ENCODE measurements at places on chromosomes 7 and 10. TPM values are rescaled to one million over a fixed set of nuclear protein-coding genes. Genes with fewer than 3 reads are reported as not detected.
A peak's percentile ranks its signal among the peaks of the same experiment; 100 is the strongest.

GRCh38 chr10:77404810-77405209 lies 232.8 kb downstream of the KCNMA1 start:
- H3K36me3 ChIP-seq = no peaks in the 10 kb centered on the region
- H3K4me1 ChIP-seq = no peaks in the 10 kb centered on the region
- DNase-seq = no peak
- H3K27ac ChIP-seq = no peak overlapping the region
- no peak overlapping the region for H3K4me3 ChIP-seq
- H3K27me3 ChIP-seq = peaks cover 84% of the 10 kb centered on the region

GRCh38 chr7:46558482-46559193 lies 637.6 kb upstream of the IGFBP3 start:
- H3K27me3 ChIP-seq = no peaks in the 10 kb centered on the region
- H3K27ac ChIP-seq = no peak overlapping the region
- H3K36me3 ChIP-seq = no peaks in the 10 kb centered on the region

Gene CDC14C
- not detected for total RNA-seq

GRCh38 chr7:108627476-108628051 lies 57.9 kb downstream of the DNAJB9 start:
- peaks cover 11% of the 10 kb centered on the region for H3K4me1 ChIP-seq
- H3K27ac ChIP-seq = no peak overlapping the region
- H3K4me3 ChIP-seq = no peak overlapping the region
- no peak for DNase-seq

DNA sequence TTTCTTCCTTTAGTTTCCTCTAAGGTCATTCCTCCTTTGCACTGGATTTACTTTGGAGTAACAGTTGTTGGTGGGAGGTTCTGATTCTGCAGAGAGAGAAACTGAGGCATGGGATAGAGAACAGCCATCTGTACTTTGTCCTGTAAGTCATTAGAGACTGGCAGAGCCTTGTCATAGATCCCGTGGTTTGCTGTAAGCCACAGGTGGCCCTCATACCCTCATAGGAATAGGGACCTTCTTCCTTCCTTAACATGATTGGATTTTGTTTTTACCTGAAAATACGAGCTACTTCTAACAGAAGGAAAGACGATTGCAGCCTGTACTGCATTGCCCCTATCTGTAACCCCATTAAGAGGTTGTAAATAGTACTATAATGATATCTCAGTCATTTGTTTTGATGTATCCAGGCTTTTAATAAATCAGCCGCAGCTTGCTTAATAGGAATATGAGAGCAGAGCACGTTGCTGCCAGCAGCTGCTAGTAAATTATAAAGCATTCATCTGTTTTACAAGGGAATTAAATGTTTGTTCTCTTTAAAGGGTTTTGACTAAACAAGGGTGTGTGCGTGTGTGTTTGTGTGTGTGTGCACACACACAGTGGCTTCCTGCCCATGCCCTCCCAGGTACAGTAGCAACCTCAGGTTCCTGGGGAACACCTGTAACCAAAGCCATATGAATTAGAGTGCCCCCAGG lies 249.8 kb downstream of the AUTS2 start:
- H3K36me3 ChIP-seq = no peaks in the 10 kb centered on the region
- H3K27ac ChIP-seq = no peak overlapping the region

Gene ACTR3C
- total RNA-seq = 5.1 TPM

DNA sequence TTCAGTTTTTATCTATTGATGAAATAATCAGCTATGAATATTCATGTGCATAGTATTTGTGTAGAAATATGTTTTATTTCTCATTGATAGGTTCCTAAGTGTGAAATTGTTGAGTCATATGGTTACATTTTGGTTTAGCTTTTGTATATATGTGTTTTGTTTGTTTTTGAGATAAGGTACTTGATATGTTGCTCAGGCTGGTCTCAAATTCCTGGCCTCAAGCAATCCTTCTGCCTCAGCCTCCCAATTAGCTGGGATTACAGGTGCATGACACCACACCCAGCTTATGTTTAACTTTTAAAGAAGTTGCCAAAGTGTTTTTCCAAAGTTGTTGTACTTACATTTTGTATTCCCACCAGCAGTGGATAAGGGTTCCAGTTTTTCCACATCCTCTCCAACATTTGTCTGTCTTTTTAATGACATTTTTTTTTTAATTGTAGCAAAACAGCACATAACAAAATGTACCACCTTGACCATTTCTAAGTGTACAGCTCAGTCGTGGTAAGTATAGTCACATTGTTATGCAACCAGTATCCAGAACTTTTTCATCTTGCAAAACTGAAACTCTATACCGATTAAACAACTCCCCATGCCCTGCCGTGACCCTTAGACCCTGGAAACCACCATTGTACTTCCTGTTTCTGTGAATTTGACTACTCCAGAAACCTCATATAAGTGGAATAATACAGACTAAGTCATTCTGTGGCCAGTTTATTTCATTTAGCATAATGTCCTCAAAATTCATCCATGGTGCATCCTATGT lies 12.6 kb upstream of the UBE2D1 start:
- no peak overlapping the region for H3K27ac ChIP-seq
- H3K4me1 ChIP-seq = no peaks in the 10 kb centered on the region

DNA sequence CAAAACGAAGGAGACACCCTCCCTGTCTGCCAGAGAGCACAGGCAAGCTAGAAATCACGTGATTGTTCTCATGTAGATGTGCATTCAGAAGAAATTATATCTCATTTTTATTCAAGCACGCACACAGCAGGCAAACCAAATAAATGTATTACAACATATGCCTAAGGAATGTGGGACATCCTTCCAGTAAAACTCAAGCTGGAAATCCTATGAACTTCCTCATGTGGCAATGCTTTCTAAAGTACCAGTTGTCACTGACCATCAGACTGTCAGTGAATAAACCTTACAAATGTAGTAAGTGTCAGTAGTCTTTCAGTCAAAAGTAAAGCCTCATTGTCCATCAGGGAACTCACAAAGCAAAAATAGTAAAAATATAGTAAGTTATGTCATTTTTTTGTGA lies 350.1 kb upstream of the POM121L12 start:
- no peak overlapping the region for H3K27ac ChIP-seq
- no peak for DNase-seq
- no peak overlapping the region for H3K4me3 ChIP-seq
- H3K27me3 ChIP-seq = no peaks in the 10 kb centered on the region

DNA sequence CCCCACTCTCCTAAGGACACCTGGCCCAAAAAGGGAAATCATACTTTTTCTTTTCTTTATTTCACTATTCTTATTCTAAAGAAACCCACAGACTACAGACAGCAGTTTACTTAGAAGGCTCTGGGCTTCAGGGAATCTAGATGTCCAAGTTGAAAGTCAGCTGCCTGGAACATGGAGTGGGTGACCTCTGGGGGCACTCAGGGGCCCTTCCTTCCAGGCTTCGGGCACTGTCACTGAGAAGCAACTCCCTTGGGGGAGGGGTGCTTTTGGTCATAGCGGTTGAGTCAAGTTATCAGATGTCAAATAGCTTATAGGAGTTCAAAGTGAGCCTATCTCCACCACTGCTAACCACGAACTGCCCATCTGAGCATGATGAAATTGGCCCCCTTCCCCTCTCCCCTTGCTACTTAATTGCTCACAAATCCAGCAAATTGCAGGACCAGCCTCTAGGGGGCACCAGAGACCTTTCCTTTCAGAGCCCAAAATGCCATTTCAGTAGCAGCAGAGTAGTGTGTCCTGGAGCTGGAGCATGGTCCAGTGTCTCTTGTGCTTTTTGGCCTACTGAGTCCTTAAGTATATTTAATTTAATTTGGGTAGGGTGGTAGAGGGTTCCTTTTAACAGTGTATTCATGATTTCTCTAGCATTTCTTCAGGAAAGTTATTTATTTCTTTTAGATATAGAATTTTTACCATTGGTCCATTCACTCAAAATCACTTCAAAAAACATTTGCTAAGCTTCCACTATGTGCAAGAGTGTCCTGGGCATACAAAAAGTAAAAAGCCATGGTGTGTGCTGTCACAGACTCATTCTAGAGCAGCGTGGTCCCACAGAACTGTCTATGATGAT lies 463.8 kb downstream of the KCNMA1 start:
- DNase-seq = peak; percentile 60
- H3K36me3 ChIP-seq = no peaks in the 10 kb centered on the region
- no peaks in the 10 kb centered on the region for H3K4me1 ChIP-seq
- no peak overlapping the region for H3K4me3 ChIP-seq
- peaks cover 62% of the 10 kb centered on the region for H3K27me3 ChIP-seq
- no peak overlapping the region for H3K27ac ChIP-seq

Gene CPEB3
- total RNA-seq = 13.6 TPM

Gene SPDYE11
- total RNA-seq = not detected

DNA sequence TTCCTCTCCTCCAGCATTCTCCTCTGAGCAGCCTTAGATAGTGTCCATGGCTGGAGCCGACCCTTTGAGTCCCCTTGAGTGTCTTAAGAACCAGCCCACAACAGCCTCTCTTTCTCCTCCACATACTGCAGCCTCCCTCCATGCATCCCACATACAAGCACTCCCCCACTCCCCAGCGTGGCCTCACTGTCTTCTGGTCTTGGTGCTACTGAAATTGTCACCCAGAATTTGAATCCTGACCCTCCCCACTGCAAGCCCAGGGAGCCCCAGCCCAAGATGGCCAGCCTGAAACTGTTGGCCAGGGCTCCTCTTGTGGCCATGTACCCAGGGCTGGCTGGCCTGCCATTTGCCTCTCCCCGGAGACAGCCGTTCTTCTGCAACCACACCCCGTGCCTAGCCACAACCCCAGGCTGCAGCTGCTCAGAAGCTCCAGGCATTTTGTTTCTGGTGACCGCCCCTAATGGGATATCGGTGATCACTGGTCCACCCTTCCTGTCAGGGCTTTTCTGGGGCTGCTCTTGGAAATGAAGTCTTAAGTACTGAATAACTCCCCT lies 18.8 kb upstream of the SH2D4B start:
- H3K27me3 ChIP-seq = no peaks in the 10 kb centered on the region
- DNase-seq = peak; percentile 43
- peaks cover 73% of the 10 kb centered on the region for H3K4me1 ChIP-seq
- H3K4me3 ChIP-seq = peak overlapping the region; percentile 17
- H3K27ac ChIP-seq = peak overlapping the region; percentile 82

Gene CDNF
- 1.5 TPM for total RNA-seq

DNA sequence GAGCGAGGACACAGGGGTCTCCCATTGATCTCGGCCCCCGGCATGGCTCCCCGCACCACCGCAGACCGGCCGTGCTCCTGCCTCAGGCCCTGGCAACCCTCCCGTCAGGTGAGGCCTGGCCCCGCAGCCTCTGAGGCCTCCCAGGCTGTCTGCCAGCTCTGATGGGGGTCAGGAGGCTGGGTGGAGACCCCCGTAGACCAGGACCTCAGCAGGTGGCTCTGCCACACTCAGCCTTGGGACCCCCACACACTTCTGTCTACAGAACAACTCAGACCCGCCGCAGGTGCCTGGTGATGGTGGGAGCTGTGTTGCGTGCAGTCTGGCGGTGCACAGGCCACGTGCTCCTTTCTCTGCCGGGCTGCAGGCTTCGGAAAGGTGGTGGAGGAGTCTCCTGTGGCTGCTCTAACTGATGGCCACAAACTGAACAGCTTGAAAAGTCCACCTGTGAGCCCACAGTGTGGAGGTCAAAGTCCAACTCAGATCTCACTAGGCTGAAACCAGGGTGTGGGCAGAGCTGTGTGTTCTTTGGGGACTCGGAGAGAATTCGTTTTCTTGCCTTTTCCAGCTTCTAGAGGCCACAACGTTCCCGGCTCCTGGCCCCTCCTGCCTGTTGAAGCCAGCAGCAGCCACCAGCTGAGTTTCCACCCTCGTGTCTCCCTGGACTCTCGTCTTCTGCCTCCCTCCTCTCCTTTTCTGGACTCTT lies 62.5 kb downstream of the PWWP2B start:
- DNase-seq = no peak
- no peaks in the 10 kb centered on the region for H3K36me3 ChIP-seq
- H3K27ac ChIP-seq = no peak overlapping the region
- peaks cover 22% of the 10 kb centered on the region for H3K27me3 ChIP-seq
- no peak overlapping the region for H3K4me3 ChIP-seq

DNA sequence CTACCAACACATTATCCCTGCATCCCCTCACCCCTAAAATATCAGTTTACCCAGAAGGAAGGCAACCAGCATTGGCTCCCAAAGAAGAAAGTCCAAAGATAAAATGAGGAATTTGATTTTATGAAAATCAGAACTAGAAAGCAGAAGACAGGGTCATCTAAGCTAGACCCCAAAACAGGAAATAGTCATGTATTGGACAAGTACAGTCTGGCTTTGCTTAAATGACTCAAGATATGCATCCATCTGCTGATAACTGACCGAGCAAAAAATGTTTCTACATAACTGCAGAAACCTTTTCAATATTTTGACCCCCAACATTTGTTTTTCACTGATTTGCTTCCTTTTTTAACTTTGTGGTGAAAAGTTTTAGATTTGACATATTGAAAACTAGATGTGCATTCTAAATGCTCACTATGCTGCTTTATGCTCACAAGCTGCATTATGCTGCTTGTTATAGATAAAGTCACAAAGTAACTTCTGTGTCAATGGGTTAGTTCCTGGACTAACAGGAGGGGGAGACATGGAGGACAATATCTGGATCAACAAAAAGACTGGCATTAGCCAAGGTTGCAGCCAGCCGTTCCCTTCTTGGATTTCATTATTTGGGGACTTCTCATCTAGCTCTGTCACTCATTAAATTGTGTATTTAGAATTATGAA lies 227.0 kb downstream of the INHBA start:
- no peaks in the 10 kb centered on the region for H3K4me1 ChIP-seq
- no peak for DNase-seq
- no peak overlapping the region for H3K27ac ChIP-seq
- H3K27me3 ChIP-seq = no peaks in the 10 kb centered on the region
- no peaks in the 10 kb centered on the region for H3K36me3 ChIP-seq

- no peaks in the 10 kb centered on the region for H3K27me3 ChIP-seq
- no peak overlapping the region for H3K27ac ChIP-seq
- no peak overlapping the region for H3K4me3 ChIP-seq
- no peaks in the 10 kb centered on the region for H3K36me3 ChIP-seq
- DNase-seq = no peak
- peaks cover 13% of the 10 kb centered on the region for H3K4me1 ChIP-seq
Observed at GRCh38 chr7:150357771-150358427, 10.7 kb upstream of the REPIN1 start.

Gene PKD2L1
- not detected for total RNA-seq

GRCh38 chr7:990352-990932 lies 7.5 kb downstream of the CYP2W1 start:
- no peak overlapping the region for H3K4me3 ChIP-seq
- H3K36me3 ChIP-seq = no peaks in the 10 kb centered on the region
- H3K4me1 ChIP-seq = peaks cover 27% of the 10 kb centered on the region
- H3K27ac ChIP-seq = no peak overlapping the region
- peaks cover 42% of the 10 kb centered on the region for H3K27me3 ChIP-seq
- no peak for DNase-seq

Gene VGF
- total RNA-seq = not detected

DNA sequence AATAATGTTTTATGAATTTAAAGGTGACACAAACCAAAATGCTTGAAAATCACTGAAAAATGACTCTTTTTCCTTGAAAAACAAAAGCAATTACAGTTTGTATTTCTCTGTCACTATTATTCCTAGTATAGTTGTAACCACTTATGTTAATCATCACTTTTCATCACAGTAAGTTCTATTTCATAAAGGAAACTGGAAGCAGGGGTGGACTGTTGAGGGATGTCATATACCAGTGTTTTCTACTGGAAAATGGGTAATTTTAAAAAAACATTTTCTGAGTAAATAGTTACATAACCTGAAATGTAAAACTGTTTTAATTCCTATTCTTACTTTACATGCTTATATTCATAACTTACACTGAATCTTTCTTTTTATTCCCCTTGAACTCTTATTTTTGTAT lies 32.2 kb upstream of the SFMBT2 start:
- H3K36me3 ChIP-seq = no peaks in the 10 kb centered on the region
- no peak overlapping the region for H3K4me3 ChIP-seq
- H3K4me1 ChIP-seq = no peaks in the 10 kb centered on the region
- DNase-seq = no peak
- H3K27ac ChIP-seq = no peak overlapping the region

Data from left ventricle myocardium inferior (tissue), 1 donor.